ENCODE measurements at places on chromosomes 11 and 22.

DNA sequence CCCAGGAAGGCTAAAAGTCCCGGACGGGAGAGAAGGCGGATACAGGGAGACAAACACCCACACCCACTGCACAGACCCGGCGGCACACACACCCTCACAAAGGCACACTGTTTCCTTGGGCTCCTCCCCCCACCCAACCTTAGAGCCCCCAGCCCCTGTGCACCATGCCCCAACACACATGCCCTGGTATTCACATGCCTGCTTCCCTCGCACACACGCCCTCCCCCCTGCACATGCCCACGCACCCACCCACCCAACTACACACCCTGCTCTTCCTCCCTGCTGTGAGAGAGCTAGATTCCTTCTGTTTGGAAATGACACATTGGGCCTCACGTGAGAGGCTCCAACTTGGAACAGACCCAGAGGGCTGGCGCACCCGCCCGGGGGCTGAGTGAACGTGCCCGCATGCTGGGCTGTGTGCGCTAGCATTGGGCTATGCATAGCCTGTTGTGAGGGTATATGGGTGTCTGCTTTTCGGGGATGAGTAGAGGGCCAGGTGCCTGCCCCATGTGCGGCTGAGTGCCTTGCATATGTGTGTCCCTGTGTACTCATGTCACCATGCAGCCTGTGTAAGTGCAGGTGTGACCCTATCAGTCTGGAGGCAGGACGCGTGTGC lies 518 bp upstream of the CHRM1 start:
- DNase-seq: no peak

DNA sequence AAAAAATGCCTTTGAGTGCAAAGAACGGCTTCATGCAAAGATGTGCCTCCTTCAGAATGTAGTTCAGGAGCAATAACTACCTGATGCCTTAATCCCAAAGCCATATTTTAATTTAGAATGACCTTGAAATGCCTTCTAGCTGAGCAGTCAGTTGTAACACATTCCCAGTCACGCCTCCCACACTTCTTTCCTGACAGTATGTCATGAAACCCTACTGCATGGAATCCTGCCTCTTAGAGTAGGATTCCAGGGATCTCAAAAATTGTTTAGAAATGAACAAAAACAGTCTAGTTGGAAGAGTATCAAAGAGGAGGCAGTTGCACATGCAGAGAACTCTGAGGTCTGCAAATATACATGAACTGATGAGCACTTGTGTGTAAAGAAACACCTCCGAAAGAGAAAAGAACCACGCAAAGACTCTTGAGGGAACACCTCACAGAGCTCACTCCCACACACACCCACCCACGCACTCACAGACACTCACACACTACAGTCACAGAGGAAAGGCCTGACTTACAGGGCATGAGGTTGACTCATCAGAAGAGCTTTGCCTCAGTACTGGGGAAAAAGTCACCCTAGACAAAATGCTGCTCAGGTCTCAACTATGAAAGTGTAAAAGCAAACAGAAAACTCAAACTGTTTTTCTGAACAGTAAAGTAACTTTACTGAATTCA lies 77.4 kb downstream of the GGTLC2 start:
- peak; percentile 64 for DNase-seq

DNA sequence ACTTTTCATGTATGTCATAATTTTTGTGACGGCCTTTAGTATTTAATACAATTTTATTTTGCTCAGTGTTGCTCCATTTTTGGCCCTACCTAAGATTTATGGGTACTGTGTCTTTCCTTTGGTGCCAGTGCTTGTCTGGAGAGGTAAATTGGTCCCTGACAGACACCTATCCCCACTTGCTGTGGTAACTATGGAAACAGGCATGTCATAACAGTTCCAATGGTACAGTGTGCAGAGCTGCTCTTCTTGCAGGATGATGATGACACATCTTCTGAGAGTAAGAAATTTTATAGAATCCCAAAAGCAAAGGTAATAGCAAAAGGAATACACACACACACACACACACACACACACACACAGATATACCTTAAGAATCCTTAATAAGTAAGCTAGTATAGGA lies 118.5 kb downstream of the ELP4 start:
- DNase-seq: no peak

GRCh38 chr11:128226106-128226716 lies 361.1 kb downstream of the ETS1 start:
- peak; percentile 37 for DNase-seq

- DNase-seq: no peak
These were observed 27.9 kb upstream of the RASL10A start for GRCh38 chr22:29343313-29343805.

GRCh38 chr22:25661073-25661472 lies 80.9 kb upstream of the MYO18B start:
- DNase-seq: no peak

GRCh38 chr22:28918550-28919271 lies 35.3 kb downstream of the ZNRF3 start:
- no peak for DNase-seq

DNA sequence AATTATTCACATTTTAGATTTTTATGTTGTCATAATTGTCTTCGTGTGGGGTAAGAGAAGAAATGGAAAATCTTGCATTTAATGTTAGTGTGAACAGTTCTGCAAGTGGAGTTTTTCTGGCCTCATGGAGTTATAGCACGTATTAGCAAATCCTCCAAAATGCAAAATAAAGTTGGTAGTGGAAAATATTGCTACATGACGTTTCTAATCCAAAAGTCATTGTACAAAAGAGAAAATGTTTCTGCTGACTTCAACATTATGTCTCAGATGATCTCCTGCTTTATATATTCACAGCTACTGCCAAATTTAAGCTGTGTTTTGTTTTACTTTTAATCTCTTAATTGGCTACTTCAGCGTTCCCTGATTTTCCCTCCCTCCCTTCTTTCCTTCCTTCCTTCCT lies 1804.0 kb upstream of the RAG2 start:
- DNase-seq: no peak

DNA sequence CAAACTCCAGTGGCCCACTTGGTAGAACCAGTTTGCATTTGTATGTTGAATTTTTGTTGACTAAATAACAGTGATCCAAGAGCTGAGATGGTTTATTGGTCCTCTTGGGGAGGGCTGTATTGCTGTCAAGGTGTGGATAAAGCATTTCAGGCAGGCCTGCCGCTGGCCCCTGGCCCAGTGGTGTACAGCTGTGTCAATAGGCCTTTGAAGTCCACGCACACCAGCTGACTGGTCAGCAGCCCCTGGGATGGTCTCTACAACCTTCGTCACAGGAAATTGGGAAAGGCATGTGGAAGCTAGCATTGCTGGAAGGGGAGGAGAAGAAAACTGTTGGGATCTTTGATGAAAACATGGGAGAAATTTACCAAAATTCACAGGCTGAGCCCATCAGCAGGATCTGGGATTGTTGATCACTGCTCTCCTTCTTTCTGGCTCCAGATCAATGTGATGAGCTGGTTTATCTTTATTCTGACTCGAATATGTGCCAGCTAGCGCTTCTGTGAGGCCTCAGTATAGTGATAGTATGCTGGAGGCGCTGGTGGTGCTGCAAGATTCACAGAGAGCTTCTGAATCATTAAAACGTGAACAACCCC lies 12.5 kb upstream of the E2F8 start:
- DNase-seq: no peak

DNA sequence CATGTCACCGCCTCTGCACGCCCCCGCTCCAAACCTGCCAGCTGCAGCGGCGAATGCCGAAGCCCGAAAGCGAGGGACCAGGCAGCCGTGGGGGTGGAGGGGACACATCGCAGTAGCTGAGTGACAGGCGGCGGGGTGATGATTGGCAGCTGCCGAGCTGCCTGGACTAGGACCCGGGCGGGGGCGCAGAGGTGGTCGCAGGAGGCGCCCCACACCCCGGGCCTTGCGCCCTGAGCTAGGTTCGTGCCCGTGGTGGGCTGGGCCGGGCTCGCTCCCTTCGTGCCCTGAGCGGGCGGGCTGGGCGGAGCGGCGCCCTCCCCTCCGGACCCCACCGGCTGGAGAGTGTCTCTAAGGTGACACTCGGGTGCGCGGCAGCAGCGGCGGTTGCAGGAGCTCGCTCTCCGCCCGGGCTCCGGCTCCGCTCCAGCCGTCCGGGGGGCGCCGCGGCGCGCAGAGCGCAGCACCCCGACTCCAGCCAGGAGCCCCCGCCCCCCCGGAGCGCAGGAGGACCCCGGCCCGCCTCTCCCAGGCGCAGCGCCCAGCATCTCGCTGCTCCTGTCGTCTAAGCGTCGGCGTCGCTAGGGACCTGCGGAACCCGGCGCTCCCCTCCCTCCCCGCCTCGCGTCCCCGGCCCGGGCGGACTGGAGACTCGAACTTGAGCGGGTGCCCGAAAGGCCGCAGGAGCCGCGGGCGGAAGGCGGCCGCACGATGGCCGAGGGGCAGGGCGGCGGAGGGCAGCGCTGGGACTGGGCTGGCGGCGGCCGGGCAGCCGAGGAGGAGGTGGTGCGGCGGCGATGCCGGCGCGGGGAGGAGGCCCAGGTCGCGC lies 14.5 kb upstream of the DGKZ start:
- DNase-seq: peak; percentile 62

- DNase-seq: no peak
These were observed 740.8 kb downstream of the DLG2 start for GRCh38 chr11:84886344-84886743.

DNA sequence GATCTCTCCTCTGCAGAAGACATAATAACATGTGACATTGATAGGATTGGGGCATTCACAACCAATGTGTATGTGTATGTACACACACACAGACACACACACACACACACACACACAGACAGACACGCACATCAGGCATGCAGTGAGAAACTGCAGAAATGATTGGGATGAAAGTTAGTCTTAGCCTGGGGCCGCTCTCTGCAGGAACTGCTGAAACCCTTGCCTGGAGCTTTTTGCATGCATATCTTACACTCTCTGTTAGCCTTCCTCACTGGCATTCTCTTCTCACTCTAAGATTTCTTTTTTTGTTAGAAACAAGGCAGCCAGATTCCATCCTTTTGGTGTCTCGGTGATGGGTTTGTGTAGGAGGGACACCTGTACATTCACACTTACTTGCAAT lies 337.9 kb downstream of the NELL1 start:
- DNase-seq: no peak

DNA sequence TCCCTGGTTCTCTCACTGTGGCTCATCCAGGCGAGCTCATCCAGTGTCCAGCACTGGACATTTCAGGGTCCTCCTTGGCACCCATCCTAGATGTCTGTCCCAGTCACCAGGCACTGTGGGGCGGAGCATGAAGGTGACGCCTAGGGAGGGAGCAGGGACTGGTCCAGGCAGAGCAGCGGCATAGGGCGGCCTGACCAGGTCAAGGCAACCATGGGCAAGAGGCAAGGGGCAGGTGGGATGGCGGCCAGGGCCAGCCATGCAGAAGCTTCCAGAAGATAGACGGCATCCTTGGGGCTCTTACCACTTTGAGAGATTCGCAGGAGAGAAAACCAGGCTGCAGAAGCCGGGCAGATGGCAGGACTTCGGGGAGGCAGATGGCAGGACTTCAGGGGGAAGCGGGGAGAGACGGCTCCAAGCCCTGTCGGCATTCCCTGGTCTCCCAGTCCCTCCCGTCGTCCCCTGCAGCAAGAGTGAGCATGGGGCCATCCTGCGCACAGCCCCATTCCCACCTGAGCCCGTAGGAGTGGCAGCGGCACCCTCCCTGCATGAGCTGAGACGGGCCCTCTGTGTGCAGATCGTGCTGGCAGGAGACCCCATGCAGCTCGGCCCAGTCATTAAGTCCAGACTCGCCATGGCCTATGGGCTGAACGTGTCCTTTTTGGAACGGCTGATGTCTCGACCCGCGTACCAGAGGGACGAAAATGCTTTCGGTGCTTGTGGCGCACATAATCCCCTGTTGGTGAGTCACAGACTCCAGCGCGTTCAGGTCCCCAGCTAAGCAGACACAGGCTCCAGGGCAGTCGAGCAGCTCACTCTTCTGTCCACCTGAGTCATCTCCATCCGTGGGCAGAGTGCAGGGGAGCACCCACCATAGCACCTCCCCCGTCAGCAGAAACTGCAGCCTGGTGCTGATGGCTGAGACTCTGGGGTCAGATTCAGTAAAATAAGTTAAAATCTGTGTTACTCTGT lies 20.1 kb upstream of the PANX2 start:
- DNase-seq: no peak

DNA sequence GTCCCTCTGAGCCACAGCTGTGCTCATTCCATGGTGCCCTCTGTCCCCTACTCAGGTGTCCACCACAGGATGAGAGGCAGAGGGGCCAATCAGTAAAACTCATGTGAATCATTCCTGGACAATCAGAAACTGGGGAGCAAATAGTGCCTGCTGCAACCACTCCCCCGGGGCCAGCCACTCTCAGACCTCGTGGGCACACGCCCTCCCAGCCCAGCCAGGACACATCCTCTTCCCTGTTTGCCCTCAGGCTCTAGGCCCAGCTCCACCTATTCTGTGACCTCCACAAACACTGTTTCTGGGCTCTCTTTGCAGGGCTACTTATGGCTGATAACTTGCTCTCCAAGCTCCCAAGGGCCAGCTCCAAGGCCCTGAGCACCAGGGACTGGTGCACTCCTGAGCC lies 14.0 kb upstream of the KCTD14 start:
- no peak for DNase-seq

DNA sequence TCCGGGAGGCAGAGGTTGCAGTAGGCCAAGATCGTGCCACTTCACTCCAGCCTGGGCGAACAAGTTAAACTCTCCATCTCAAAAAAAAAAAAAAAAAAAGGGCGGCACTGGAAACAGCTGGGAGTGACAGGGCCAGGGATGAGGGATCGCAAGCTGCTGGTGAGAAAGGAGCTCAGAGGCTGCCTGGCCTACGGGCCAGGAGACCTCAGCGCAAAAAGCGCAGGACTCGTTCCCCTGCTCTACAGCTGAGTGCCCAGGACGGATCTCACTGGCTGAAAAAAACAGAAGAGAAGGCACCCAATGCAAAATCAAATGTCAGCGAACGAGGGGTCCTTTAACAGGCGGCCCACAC lies 650 bp upstream of the NUP50 start:
- DNase-seq: peak; percentile 26

DNA sequence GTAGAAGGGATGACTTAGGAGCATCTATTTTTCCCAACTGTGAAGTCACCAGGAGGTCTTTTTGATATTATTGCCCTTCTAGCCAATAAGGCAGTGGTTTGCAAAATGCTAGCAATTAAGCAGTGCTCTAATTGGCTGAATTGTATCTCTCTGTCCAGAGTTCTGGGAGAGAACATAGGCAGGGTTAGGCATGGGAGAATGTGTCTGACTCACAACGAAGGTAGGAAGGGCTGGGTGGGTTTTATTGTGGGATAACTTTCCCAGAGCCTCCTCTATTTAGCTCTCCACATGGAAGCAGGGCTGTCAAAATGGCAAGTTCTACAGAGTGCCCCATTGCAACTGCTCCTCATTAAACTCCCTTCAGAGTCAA lies 415.9 kb upstream of the CADM1 start:
- no peak for DNase-seq

DNA sequence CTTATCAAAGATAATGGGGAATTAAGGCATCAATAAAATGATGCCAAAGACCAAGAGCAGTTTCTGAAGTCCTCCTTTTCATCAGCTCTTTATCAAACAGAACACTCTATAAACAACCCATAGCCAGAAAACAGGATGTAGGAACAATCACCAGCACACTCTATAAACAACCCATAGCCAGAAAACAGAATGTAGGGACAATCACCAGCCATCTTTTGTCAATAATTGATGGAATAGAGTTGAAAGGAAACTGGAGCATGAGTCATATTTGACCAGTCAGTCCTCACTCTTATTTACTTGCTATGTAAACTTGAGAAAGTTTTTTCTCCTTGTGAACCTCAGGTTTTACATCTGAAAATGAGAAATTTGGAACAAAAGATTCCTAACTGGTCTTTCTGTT lies 10.0 kb downstream of the MS4A2 start:
- DNase-seq: no peak
